Activated T-helper 9 cell treated with anti-CD3 and anti-CD28 coated beads, Interleukin-2, amount 50 U/mL, for 16 hours (primary cell): ENCODE measurements at places on chromosomes 1 and 21.

DNA sequence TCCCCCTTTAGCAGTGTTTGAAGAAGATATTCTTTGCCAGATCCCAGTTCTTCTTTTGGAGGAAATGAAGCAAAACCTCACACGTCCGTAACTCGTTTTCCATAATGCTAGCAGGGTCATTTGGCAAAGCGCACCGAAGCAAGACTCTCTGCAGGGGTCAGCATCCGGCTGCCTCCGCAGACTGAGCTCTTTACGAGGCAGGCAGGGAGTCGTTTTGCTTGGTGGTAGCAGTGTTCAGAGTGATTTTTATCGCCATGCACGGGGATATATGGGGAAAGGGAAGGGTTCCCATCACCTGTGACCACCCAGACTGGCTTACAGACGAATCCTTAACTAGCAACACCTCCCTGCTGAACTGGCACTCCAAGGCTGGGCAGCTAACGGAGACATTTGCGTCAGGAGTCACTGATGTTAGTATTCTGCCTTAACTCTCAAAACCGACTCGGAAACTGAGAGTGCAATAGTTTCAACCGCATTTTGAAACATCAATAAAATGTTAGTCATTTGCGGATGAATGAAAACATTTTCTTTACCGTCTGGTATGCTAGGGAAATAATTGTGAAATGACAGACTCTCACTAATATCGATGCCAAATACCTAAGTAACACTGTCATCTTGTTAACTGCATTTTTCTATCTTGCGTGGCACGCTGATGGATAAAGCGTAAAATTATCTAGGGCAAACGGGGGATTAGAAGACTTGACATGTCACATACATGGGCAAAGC is 2.2 kb upstream of the NEGR1 start:
- DNase-seq, result no peak

- no peak for DNase-seq
Observed at GRCh38 chr1:53310847-53311681, 16.8 kb downstream of the LRP8 start.

GRCh38 chr21:42298237-42298636 is 17.0 kb downstream of the TFF3 start:
- no peak for DNase-seq

GRCh38 chr1:36328713-36329112 is 5.3 kb upstream of the EVA1B start:
- no peak for DNase-seq

GRCh38 chr21:15209224-15209623 is 144.4 kb upstream of the NRIP1 start:
- no peak for DNase-seq
